Stimulated activated CD4-positive, alpha-beta T cell treated with anti-CD3 and anti-CD28 coated beads, Interleukin-4, amount 100 ng/mL, for 1 hour (primary cell): ENCODE measurements at places on chromosomes 7 and 10.

GRCh38 chr7:30921540-30922401 lies 10.1 kb downstream of the AQP1 start:
- no peak for DNase-seq

- peak; percentile 66 for DNase-seq
These were observed 717 bp downstream of the CNPY4 start for GRCh38 chr7:100119970-100120732.

GRCh38 chr10:54066646-54067045 lies 734.4 kb downstream of the PCDH15 start:
- no peak for DNase-seq

DNA sequence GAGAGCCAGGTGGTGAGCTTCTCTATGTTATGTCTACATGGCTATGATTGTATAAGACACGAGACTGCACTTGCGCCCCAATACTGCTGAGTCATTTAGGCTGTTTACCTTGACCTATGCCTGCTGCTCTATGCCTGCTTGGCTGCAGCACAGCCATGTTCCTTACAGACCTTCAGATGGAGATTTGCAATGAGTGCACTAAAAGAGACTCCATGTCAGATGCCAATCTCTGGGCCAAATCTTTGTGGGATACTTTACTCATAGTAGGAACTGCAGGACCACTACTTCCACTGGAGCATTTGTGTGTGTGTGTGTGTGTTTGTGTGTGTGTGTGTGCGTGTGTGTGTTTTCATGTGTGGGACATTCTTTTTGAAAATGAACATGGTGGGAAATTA lies 50.0 kb upstream of the KMT2E start:
- no peak for DNase-seq

DNA sequence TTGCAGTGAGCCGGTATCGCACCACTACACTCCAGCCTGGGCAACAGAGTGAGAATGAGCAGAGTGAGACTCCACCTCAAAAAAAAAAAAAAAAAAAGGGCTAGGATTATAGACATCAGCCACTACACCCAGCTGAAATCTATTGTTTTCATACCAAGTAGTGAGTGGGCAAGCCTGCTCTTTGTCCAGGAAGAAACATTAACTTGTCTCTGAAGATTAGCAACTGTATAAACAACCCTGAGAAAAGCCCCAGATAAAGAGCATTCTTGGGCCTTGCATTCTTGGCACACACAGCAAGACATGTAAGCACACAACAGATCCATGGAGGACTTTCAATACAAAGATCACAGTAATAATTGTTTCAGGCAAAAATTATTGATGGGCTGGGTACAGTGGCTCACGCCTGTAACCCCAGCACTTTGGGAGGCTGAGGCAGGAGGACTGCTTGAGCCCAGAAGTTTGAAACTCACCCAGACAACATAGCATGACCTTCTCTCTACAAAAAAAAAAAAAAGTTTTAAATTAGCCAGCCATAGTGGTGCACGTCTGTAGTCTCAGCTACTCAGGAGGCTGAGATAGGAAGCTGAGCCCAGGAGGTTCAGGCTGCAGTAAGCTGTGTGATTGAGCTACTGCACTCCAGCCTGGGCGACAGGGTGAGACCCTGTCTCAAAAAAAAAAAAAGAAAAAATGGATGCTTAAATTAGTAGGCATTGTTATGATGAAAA lies 4.4 kb downstream of the PSPH start:
- DNase-seq = no peak

DNA sequence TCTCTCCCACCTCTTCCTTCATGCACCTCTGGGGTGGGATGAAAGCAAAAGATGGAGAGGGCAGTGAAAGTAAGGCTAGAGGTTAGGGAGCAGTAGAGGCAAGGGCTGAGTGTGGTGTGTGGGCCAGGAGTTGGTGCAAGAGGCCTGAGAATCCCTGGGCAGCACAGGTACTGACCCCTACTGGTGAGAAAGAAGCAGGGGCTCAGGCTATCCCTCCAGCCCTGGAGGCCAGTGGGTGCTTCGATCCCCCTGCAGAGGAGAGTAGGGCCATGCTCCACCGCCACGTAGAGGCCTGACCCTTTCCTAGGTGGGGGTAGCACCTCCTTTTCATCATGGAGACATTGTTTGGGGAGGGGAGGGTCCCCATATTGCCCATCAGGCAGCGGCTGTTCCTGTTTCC lies 9.8 kb downstream of the CDHR1 start:
- no peak for DNase-seq

- DNase-seq = no peak
These were observed 165.4 kb upstream of the DPP6 start for GRCh38 chr7:153886506-153887441.

GRCh38 chr10:68212721-68213352 lies 19.1 kb downstream of the ATOH7 start:
- no peak for DNase-seq

DNA sequence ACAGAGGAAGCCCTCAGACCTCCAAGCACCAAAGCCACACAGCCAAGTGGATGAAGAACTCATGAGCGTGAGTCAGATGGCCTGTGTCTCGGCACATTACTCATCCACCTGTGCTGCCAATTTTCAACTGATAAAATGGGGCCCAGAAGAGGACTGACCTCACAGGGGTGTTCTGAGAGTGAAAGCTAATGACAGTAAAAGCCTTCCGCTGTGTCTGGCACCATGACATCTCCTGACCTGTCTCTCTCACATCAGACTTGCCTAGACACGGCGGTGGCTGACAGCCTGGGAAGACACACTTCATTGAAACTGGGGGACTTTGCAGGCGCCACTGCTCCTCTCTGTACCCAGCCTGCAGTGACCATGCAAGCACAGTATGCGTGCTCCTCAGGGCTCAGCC lies 8.3 kb upstream of the SLC18A3 start:
- DNase-seq = no peak

- no peak for DNase-seq
These were observed 4.4 kb downstream of the SMIM30 start for GRCh38 chr7:113113912-113114311.

GRCh38 chr7:24466168-24466768 lies 107.0 kb upstream of the PALS2 start:
- no peak for DNase-seq

- DNase-seq = no peak
These were observed 93.7 kb upstream of the CAV2 start for GRCh38 chr7:116405810-116406209.

DNA sequence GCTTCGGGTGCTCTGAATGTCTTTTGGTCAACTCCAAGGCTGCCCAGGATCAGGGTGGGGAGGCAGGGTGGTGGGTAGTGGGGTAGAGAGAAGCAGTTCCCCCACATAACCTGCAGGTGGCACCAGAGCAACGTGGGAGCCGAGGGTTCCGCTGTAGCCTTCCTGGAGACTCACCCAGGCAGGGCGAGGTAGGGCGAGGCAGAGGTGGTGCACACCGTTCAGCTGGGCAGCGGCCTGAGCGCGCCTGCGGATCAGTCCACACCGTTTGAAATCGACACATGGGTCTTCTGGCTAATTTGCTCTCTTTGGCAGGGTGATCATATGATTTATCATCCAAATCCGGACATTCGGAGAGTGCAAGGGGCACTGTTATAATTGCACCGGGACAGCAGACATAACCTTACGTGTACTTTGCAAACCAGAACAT lies 41.4 kb upstream of the MAP3K8 start:
- peak; percentile 74 for DNase-seq

DNA sequence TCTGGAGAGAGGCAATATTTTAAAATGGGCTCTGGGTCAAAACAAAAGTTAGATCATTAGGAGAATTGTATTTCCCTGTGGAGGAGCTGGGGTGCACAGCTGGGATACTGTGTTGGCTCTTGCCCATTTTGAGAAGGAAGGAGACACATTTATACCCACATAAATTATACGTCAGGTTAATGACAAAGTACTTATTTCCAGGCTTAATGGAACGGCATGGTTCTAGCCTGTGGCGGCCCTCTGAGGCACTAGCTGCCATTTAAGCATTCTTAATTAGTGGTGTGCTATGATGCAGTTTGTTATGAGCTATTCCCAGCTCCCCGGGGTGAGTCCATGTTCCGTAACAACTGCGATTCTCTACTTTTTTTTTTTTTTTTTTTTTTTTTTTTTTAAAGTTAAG lies 193.5 kb downstream of the SEC23IP start:
- DNase-seq = no peak

DNA sequence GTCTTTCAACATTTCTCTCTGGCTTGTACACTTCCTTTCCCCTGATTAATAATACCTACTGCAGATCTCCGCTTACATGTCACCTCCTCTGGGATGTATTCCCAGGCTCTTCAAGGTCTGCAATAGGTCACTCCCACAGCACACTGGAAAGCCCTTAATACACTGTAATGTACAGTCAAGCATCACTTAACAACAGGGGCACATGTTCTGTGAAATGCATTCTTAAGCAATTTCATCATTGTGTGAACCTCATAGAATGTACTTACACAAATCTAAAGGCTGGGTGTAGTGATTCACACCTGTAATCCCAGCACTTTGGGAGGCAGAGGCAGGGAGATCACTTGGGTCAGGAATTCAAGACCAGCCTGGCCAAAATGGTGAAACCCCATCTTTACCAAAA lies 1.9 kb downstream of the COX15 start:
- no peak for DNase-seq

DNA sequence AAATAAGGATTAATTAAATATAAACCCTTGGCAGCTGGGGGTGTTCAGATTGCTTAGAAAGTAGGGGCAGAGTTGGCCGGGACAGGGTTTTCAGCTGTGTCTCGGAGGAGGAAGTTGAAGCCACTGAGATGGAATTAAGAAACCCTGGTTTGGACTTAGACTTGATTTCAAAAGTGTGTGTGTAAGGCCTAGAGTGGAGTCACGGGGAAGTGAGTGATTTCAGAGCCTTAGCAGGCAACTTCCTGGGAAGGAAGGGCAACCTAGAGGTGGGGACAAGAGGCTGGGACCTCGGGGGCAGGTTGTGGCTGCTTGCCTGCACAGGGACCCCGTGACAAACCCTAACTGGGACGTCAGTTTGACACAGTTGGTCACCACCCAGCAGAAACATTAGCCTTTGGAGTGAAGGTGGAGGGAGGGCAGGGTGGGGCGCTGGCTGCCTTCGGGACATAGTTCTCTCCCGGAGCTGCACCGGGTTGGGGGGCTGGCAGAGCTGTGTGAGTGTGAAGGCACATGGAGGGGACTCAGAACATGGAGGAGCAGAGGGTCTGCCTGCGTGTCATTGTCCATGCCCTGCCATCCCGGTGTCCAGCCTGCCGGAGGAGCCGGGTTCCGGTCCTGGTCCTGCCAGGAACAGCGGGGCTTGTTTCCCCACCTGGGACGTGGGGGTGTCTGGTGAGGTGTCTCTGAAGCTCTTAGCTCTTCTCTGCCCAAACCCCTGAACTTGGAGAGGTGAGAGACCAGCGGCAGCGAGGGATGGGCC lies 1.8 kb downstream of the BRI3 start:
- no peak for DNase-seq

- no peak for DNase-seq
These were observed 346.0 kb downstream of the FRMD4A start for GRCh38 chr10:13984647-13985155.

GRCh38 chr10:131750171-131750895 lies 150.5 kb upstream of the PPP2R2D start:
- no peak for DNase-seq

DNA sequence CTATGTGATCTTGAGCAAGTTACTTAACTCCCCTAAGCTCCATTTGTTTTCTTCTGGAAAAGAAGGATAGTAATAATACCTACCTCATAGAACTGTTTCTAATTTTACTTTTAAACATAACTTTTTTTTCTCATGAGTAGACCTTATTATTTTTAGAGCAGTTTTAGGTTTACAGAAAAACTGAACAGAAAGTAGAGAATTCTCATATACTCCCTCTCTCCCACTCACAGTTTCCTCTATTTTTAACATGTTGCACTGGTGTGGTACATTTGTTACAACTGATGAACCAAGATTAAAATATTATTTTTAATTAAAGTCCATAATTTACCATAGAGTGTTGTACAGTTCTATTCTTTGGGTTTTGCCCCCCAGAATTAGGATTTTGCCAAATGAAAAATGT lies 221.3 kb upstream of the CSTF2T start:
- no peak for DNase-seq

DNA sequence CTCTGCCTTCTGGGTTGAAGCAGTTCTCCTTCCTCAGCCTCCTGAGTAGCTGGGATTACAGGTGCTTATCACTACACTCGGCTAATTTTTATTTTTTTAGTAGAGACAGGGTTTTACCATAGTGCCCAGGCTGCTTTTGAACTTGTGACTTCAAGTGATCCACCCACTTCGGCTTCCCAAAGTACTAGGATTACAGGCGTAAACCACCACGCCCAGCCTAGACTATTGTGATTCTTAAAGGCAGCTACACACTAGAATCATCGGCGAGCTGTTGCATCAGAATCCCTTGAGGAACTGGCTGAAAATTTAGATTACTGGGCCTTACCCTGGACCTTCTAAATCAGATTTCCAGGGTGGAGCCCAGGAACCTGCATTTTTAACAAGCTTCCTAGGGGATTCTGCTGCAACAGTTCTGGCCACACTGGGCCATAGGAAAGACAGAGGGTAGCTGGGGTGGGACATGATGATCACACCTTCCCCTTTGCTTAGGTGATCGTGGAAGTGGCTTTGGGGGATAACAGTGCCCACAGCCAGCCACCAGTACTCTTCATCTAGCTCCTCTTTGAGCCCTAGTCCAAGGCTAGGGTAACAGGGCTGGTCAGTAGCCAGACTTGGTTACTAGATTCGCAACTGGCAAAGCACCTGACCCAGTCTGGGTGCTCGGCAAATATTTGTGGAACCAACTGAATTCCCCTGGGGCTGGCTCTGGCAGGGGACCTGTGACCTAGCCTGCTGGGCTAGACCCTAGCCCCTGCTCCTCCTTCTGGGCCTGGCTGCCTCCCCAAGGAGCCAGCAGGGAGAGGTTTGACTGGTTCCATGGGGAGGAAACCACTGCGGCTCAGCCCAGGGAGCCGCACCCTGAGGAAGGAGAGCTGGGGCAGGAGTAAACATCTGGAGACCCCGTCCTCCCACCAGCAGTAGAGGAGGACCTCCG lies 67.1 kb upstream of the DUSP5 start:
- DNase-seq = no peak

DNA sequence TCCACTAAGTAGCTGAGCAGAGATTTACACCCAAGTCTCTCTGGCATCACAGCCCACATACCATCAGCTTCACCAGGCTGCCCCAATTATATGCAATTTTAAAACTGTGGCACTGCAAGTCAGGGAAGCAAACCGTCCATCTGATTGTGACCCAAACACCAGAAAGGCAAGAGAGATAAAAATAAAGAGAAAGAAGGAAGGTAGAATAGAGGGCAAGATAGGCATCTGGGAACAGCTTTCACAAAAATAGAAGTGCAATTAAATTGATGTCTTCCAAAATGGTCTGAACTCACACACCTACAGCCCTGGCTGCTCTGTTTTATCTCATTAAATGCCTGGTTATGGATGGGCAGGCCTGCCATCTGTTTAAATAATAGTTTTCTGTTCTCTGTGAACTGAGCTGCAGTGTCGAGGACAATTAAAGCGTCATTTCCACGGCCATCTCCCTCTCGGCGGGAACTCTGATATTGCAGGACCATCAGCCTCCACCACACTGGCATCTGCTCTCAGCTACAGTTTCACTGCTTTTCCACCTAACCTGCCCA lies 509.1 kb downstream of the INHBA start:
- DNase-seq = no peak

- DNase-seq = no peak
These were observed 2.6 kb downstream of the EXOC4 start for GRCh38 chr7:133255486-133255885.

- DNase-seq = peak; percentile 69
These were observed at the start of gene USP6NL for GRCh38 chr10:11611248-11612020. TSS of gene USP6NL (minus strand) at chr10:11611650. CDS start at chr10:11597634, 14,016 bp downstream.
